ENCODE measurements at places on chromosomes 7 and 10.

GRCh38 chr10:45464958-45465567 lies 91.0 kb downstream of the ALOX5 start:
- DNase-seq, result peak; percentile 60

- DNase-seq, result no peak
Observed at GRCh38 chr10:54961040-54961439, 160.0 kb upstream of the PCDH15 start.

DNA sequence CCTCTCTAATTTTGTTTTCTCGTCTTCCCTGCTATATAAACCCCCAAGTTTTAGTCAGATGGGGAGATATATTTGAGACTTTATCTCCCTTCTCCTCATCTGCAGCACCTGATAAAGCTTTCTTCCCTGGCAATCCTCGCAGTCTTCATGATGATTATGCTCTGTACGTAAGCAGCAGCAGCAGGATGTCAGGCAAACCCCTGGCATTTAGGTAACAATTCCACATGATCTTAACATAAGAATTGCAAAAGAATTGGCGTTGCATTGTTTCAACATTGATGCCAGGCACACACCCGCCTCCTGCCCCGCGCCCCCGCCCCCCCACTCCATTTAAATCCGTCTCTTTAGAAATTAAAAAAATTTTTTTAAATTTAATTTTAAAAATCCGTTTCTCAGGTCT lies 6.1 kb downstream of the PKD1L1 start:
- DNase-seq, result no peak

DNA sequence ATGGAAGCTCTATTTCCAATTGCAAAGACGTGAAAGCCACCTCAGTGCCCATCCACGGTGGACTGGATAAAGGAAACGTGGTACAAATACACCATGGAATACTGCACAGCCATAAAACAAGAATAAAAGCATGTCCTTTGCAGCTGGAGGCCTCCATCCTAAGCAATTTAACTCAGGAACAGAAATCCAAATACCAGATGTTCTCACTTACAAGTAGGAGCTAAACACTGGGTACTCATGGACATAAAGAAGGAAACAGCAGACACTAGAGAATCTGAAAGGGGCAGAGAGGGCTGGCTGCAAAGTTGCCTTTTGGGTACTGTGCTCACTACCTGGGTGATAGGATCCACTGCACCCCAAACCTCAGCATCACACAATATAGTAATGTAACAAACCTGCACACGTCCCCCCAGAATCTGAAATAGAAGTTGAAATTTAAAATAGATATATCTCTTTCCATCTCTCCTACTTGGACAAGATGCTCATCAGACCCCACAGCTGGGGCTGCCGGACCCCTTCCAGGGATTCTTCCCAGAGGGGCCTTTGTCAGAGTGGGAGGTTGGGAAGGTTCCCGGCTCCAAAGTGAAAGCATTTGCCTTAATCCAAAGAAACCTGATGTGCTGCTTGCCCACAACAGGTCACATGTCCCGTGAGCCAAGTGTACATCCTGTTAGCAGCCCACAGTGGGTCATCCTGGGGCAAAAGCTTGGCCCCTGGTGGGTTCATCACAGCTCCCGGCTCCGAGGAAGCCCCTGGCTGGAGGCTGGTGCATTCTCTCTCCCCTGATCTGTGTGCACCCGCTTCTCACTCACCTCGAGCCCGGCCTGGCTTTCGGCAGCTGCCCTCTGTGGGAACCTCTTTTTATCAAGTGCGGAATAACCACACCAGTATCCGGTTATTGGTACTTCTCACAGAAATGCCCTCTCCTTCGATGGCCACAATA lies 172.3 kb upstream of the PPP2R2D start:
- no peak for DNase-seq

GRCh38 chr7:108347616-108348015 lies 108.6 kb downstream of the NRCAM start:
- no peak for DNase-seq

GRCh38 chr10:77641788-77642397 lies 4.3 kb upstream of the KCNMA1 start:
- DNase-seq, result peak; percentile 34

DNA sequence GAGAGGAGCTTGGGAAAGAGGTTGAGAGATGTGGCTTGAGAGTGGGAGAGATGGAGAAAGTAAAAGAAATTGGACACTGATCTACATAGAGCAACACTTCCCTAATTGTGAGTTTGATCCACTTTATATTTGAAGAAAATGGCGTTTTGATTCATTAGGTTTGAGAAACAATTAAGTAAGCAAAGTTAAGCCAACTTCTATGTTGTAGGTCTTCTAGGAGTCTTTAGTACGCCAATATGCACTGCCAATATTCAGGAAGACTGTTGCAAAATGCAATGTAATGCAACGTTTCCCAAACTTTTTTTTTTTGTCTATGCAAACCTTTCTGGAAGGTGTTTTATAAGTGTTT lies 7.0 kb upstream of the PRTFDC1 start:
- DNase-seq, result no peak

- no peak for DNase-seq
Observed at GRCh38 chr7:78226059-78226719, 427.6 kb downstream of the PHTF2 start.

DNA sequence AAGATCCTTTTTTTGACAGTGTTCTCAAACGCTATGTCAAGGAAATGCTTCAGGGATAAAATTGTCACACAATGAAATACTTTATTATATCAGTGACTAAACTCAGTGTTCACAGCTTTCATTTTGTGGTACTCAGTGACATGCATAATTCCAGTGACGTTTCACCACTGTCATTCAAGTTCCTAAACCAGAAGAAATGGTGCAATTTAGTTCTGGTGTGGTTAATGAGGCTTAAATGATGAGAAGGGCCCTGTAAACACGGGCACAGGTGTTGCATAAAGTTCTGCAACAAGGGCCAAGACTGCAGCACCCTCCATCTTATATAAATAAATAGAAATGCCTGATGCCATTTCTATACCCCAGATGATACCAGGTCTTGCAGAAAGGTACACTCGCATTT lies 1247.1 kb downstream of the GATA3 start:
- no peak for DNase-seq

GRCh38 chr10:79181698-79182521 lies 113.1 kb downstream of the ZMIZ1 start:
- DNase-seq, result no peak

DNA sequence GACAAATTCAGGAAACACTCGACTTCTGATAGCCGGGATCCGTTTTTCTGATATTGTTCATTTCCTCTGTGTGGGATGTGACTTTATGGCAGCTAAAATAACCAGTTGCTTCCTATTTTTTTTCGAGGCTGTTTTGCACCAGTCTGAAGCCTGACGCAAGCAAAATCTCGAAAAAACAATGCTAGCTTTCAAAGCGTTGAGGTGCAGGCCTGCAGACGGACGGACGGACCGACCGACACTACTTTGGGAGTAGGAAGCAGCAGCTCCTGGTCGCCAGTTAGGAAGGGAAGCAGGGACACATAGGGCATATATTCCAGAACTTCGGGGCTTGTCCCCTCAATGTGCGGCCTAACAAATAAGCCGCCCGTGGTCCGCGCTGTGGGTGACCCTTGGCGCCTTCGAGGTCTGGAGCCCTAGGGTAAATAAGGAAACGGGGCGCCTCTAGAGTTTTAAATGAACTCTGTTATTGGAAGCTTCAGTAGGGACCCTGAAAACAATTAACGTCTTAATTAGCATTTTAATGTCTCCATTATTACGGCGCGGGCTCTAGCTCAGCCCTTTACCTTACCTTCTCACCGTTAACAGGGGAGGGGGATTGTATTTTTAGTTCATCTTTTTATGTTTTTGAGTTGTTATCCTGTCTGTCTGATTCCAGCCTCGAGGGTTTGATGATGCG lies 1.3 kb downstream of the HHEX start:
- DNase-seq, result no peak

- DNase-seq, result no peak
Observed at GRCh38 chr10:63765126-63765525, 243.9 kb downstream of the REEP3 start.

All from CD8-positive, alpha-beta memory T cell (primary cell).